ENCODE measurements at places on chromosomes 7 and 10.

GRCh38 chr10:81031774-81032173, 494.1 kb downstream of the SH2D4B start:
- no peaks in the 10 kb centered on the region for H3K36me3 ChIP-seq
- no peaks in the 10 kb centered on the region for H3K4me1 ChIP-seq
- no peak overlapping the region for H3K27ac ChIP-seq
- no peak for DNase-seq
- no peaks in the 10 kb centered on the region for H3K27me3 ChIP-seq

DNA sequence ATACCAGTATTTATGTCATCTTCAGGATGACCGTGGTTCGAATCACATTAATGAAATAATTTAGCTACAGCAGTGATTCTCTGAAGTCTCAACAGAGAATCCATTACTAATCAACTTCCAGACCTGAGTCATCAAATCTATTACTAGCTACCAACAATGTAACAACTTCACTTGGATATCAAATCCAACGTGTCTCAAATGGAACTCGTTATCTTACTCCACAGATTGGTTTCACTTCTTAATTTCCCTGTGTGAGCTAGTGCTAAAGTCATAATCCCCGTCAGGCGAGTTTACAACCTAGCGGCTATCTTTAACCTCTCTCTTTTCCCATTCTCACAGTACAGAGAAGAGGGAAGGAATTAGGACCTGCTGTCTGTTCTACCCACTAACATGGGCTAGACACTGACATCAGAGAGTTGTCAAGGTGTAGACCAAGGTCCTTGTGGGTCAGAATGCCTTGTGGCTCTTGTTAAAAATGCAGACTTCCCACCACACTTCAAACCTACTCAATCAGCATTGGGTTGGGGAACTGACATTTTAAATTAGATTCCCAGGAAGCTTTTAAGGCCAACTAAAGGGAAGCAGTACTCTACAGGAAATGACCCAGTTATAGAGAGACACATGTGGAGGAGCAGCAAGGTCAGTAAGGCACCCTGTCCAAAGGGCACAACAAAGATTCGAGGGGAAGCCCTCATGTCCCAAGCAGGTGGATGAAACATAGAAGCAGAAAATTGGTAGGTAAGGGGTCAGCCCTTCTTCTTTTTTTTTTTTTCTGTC, 57.3 kb upstream of the GSAP start:
- DNase-seq = no peak
- no peaks in the 10 kb centered on the region for H3K36me3 ChIP-seq
- no peaks in the 10 kb centered on the region for H3K27me3 ChIP-seq
- no peak overlapping the region for H3K27ac ChIP-seq
- no peak overlapping the region for H3K4me3 ChIP-seq

- no peaks in the 10 kb centered on the region for H3K36me3 ChIP-seq
- no peak for DNase-seq
- H3K4me3 ChIP-seq = no peak overlapping the region
- peaks cover 4% of the 10 kb centered on the region for H3K4me1 ChIP-seq
These were observed 87.9 kb downstream of the PAXIP1 start for GRCh38 chr7:154914996-154915380.

DNA sequence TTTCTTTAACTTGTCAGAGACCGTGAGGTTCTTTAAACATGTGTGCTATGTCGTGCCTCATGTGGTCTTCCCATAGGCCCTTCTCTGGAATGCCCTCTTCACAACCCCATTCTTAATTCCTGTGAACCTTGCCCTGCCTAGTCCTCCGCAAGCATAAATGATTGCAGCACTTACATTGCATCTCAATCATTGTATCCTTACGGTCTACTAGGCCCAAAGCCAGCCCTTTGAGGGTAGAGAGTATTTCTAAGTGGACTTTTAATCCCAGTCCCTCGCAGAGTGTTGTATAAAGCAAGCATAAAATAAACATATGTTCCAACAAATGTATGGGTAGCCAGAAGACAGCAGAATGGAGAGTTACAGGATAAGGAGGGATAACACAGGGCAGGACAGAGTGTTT, 92.1 kb upstream of the FAM133B start:
- DNase-seq = no peak
- H3K4me1 ChIP-seq = peaks cover 84% of the 10 kb centered on the region
- H3K27me3 ChIP-seq = no peaks in the 10 kb centered on the region
- no peak overlapping the region for H3K4me3 ChIP-seq
- peak overlapping the region; percentile 85 for H3K27ac ChIP-seq
- peaks cover 79% of the 10 kb centered on the region for H3K36me3 ChIP-seq

DNA sequence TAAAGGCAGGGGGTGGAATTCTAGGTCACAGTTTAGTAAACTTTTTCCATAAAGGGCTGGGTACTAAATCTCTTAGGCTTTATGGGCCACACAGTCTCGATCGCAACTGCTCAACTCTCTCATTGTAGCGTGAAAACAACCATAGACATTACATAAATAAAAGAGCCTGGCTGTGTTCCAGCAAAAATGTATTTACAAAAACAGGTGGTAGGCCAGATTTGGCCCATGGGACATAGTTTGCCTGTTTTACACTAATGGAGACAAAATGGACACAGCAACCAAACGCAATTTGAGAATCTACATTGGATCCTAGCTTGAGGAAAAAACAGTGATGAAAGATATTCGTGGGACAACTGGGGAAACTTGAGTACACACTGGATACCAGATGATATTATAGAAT, 23.2 kb upstream of the MALSU1 start:
- no peak overlapping the region for H3K4me3 ChIP-seq
- H3K27me3 ChIP-seq = peaks cover 6% of the 10 kb centered on the region
- H3K27ac ChIP-seq = no peak overlapping the region

GRCh38 chr10:77782328-77783061, 144.1 kb downstream of the DLG5 start:
- H3K36me3 ChIP-seq = no peaks in the 10 kb centered on the region
- DNase-seq = no peak
- H3K27ac ChIP-seq = no peak overlapping the region
- H3K4me3 ChIP-seq = no peak overlapping the region
- peaks cover 4% of the 10 kb centered on the region for H3K27me3 ChIP-seq

- no peaks in the 10 kb centered on the region for H3K4me1 ChIP-seq
- no peak for DNase-seq
- peaks cover 22% of the 10 kb centered on the region for H3K36me3 ChIP-seq
- H3K27ac ChIP-seq = no peak overlapping the region
- H3K4me3 ChIP-seq = no peak overlapping the region
- no peaks in the 10 kb centered on the region for H3K27me3 ChIP-seq
These were observed 29.3 kb downstream of the DYNC2I1 start for GRCh38 chr7:158885624-158886023.

GRCh38 chr7:55343860-55344606, 21.1 kb upstream of the LANCL2 start:
- H3K4me1 ChIP-seq = no peaks in the 10 kb centered on the region
- peaks cover 4% of the 10 kb centered on the region for H3K27me3 ChIP-seq
- H3K27ac ChIP-seq = no peak overlapping the region
- no peaks in the 10 kb centered on the region for H3K36me3 ChIP-seq
- H3K4me3 ChIP-seq = no peak overlapping the region

DNA sequence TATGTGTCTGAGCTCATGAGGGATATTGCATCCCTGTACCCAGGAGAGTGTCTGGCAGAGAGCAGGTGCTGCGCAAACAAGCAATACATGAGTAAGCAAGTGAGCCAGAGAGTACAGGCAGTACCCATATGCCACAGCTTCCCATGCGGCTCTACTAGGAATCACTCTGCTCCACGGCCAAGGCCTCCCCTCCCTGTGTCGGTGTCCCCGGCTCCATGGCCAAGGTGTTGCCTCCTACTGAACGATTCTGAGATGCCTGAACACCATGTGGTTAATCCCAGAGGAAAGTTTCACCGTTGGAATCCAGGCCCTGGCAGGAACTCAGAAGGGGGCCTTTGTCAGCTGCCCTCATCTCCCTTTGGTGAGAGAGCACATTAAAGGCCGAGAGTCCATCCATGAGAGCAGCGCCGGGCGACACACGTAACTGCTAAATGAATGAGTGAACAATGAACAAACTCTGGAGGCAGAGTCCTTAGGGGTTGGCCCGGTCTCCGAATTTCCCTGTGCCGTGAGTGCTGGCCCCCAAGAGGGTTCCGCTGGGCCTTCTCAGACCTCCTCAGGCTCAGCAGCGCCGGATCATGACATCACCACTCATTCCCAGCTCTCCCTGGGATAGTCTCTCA, 136.0 kb upstream of the FAM20C start:
- H3K36me3 ChIP-seq = no peaks in the 10 kb centered on the region
- no peak for DNase-seq
- H3K4me1 ChIP-seq = no peaks in the 10 kb centered on the region

DNA sequence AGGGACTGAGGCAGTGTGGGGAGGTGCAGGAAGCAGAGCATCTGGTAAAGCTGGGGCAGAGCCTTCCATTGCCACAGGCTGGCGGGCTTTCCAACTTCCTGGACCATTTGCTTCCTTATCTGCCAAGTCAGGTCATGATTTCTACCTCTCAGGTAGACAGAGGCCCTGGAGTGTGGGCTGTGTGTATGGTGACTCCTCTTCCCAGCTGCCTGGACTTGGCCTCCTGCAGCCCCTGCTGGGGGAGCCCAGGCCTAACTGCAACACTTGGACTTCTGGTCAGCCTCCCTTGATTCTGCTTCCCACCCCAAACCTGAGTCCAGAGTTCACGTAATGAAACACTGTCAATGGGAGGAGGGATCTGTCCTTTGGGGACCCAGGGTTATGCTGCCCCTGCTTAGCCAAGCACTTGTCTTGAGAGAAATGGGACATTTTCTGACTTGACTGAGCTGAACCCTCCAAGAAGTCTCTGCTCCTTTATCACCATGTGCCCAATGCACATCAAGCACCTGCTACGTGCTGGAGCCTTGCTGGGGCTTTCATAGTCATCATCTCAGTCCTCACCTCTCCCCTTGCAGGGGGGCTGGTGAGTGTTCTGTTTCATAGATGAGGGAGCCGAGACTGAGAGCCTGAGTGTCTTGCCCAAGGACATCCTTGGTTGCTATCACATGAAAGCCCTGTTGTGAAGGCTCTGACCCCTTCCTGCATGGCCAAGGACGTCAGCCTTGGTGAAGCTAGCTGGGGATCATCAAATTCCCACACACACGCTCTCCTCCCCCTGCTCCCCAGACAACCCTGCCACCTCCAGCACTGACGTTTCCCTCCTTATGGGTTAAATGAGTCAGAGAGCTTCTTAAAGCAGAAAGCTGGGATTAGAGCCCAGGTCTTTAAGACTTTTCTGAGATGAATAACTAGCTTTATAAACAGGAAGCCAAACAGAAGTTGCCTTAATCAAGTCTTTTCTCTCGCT, 3.4 kb downstream of the CLEC2L start:
- H3K27ac ChIP-seq = no peak overlapping the region
- H3K36me3 ChIP-seq = no peaks in the 10 kb centered on the region
- no peak for DNase-seq
- H3K27me3 ChIP-seq = peaks cover 39% of the 10 kb centered on the region

DNA sequence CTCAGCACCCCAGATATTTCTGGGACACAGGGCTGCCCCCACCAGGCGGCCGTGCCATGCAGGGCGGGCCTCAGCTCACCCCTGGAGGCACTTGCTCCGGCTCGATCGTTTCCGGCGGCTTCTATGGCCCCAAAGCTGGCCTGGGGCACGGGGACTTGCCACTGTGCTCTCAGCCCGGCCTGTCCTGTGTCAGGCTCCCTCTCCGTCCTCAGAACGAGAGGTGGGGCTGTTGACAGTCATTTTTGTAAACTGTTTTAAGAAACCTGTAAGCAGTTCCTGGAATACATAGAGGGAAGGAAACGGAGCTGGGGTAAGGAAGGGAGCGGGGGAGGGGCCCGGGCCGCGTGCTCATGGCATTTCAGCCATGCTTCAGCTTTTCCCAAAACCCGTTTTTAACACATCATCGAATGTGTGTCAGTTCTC, 30.7 kb upstream of the PRKAR1B start:
- no peaks in the 10 kb centered on the region for H3K4me1 ChIP-seq
- no peak for DNase-seq
- H3K36me3 ChIP-seq = peaks cover 30% of the 10 kb centered on the region
- no peak overlapping the region for H3K27ac ChIP-seq

- H3K36me3 ChIP-seq = no peaks in the 10 kb centered on the region
- no peak overlapping the region for H3K27ac ChIP-seq
- no peaks in the 10 kb centered on the region for H3K4me1 ChIP-seq
- H3K4me3 ChIP-seq = no peak overlapping the region
These were observed 181.3 kb downstream of the IMMP2L start for GRCh38 chr7:111380945-111381344.

GRCh38 chr10:63634488-63635065, 113.4 kb downstream of the REEP3 start:
- H3K36me3 ChIP-seq = no peaks in the 10 kb centered on the region
- H3K27me3 ChIP-seq = peaks cover 18% of the 10 kb centered on the region
- H3K4me3 ChIP-seq = no peak overlapping the region
- H3K27ac ChIP-seq = no peak overlapping the region

DNA sequence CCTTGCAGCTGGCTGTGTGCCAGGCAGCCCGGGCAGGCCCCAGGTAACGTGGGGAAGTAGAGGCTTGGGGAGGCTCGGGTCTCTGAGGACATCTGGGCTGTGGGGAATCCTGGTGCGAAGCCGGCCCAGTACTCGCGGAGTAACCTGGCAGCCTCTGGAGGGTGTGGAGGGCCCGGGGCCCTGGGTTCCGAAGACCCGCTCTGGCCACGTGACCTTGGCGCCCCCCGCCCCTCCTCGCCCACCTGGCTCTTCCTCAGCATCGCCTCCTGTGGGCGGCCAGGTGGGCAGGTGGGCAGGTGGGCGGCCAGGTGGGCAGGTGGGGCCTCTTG, 143.1 kb downstream of the WDR37 start:
- no peak for DNase-seq
- peaks cover 5% of the 10 kb centered on the region for H3K27me3 ChIP-seq
- H3K27ac ChIP-seq = no peak overlapping the region
- H3K36me3 ChIP-seq = no peaks in the 10 kb centered on the region

DNA sequence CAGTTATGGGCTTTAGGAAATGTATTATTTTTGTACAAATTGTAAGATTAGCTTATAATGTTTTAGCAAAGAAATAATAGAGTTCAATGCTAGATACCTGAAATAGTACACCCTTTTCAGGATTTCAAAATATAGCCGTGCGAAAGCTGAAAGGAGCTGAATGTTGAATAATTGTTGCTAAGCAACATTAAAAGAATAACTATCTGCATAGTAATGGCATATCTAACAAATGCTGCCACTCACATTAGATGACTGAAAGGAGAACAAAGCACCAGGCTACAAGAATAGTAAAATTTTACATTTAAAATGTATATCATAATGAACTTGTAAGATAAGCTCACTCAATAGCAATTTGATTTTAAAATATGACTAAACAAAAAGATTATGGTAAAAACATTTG, 82.5 kb downstream of the SDHAF3 start:
- H3K36me3 ChIP-seq = no peaks in the 10 kb centered on the region
- no peaks in the 10 kb centered on the region for H3K4me1 ChIP-seq
- peaks cover 7% of the 10 kb centered on the region for H3K27me3 ChIP-seq
- H3K27ac ChIP-seq = no peak overlapping the region

All from activated CD8-positive, alpha-beta T cell treated with anti-CD3 and anti-CD28 coated beads, Interleukin-2, amount 10 ng/mL, durations not matched to agents 7 days and 5 days (primary cell).